ENCODE measurements at places on chromosomes 5 and 9.
A peak's percentile ranks its signal among the peaks of the same experiment; 100 is the strongest.

DNA sequence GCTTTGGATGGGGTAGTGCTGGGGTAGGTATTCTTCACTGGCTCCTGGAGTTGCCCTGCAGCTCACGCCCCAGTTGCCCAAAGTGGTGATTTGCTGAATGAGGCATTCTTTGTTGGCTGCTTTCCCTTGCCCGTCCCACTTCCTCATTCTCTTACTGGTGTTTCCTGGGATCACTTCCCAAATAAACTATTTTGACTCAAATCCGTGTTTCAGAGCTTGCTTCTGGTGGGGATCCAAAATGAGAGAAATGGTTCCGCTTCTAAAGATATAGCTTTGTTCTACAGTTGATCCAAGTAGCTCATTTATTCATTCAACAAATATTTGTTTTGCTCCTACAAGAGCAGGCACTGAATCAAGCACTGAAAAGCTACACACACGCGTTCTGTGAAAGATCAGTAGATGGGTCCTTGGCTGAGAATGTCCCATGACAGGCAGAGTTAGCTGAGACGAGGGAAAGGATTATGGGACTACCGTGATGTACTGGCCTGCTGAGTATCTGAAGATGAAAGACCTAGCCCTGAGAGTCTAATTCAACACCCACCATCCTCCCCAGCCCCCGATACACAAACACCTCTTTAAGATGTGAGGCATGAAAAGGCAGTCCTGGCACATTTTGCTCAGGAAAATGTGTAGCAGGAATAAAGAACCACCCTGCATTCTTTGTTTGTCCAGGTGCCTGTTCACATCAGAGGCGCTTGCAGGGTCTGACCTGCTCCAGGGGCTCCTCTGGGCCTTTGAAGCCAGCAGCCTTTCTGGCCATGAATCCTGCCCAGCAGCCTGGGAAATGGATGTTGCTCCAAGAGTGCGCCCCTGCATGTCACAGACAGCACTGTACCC is 143.1 kb upstream of the RANBP3L start:
- DNase-seq, result no peak

DNA sequence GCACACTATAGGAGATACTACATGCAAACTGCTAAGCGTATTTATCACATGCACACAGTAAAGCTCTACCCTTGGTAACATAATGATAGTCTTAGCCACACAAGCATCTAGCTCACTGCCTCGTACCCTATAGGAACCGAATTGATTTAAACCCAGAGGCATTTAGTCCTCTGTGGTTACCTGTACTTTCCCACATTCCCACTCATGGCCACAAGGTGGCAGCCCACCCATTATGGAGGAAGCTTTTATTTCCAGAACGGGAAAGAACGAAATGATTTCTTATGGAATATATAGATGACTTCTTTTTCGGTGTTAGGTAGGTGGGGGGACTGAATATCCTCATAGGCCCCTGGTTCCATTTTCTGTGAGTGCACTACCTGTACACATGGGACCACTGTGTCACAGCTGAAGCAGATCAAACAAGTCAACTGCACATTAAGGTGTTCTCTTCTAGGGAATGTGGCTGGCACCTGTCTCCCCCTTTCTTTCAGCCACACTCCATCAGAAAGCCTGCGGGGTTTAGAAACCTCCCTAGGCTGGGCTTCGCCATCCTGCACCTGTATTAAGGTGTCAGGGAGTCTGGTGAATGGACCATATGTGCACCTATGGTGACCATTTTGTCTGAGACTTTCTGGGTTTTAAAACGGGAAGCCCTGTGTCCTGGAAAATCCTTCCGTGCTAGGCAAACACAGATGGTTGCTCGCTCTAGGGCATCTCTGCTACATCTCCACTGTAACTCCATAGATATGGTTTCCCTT is 313.2 kb downstream of the SLIT3 start:
- peak; percentile 47 for DNase-seq

DNA sequence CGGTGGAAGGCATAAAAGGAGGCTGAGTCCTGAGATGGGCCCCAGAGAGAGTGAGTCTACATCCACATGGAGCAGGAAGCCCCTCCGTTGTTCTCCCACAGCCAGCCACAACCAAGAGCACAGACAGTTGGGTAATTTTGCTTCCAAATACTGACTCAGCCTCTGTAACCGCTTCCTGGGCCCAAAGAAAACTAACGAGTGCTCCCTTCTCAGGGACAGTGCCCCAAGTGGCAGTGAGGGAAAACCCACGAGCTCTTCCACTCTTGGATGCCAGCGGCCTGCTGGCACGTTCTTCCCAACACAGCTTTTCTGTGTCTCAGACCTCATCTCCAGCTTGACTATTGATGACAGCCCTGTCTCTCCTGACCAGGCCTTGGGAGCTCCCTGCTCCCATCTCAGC is 207.6 kb downstream of the FSTL4 start:
- DNase-seq, result no peak

DNA sequence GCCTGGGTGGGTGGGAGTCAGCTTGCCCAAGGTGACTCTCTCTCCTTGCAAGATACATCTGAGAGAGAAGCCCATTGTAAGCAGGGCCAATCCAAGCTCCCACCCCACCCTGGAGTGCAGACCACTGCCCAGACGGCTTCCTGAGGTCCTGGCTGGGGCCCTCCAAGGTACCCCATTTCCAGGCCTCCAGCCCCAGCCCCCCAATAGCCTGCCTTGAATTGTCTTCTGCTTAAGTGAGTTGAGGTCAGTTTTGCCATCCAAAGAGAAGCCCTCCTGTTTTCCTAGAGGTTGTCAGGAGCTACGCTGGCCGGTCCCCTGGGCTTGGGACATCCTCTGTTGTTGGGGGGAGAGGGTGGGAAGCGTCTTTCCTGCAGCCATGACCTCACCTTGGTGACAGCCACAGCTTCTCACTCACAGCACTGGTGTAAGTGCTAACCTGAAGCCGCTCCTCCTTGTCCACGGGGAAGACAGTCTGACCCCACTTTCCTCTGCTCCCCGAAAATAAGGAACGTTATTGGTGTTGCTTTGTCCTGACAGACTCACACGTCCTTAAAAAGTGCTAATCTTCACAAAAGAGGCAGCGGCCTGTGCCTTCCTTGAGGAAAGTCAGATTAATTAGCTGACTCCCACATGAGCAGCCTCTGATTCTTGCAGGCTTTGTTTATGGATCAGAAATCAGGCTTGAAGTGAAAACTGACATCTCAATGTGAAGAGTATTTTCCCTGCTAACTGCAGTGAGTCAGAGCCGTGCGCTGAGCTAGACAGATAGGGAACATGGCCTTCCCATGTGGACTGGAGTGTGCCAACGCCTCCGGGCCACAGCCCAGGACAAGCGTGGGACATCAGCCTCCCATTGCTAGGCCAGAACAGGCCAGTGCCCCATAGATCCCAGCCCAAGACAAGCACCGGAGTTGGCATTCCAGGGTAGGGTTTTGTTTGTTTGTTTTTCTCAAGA is 52.3 kb downstream of the ADAMTS2 start:
- no peak for DNase-seq

DNA sequence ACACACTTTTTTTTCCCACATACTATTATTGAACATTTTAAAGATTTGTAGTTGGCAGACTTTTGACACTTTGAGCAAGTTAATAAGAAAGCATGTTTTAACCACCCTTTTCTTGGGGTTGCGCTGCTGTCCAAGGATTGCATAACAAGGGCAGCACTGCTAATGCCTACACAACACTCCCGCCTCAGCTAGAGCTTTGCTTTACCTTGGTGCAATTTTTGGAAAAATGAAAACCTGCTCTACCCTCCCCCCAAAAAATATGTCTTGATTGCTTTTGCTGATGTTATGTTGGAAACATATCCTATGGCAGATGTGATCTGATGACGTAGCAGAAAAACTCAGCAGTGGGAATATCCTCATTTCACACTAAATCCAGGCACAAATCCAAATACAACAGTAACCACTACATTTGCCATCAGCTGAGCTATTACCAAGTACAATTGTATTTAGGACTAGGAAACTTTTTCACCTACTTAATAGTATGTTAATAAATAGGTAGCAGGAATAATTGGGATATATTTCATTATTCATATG is 51.5 kb downstream of the UBE2R2 start:
- DNase-seq, result no peak

DNA sequence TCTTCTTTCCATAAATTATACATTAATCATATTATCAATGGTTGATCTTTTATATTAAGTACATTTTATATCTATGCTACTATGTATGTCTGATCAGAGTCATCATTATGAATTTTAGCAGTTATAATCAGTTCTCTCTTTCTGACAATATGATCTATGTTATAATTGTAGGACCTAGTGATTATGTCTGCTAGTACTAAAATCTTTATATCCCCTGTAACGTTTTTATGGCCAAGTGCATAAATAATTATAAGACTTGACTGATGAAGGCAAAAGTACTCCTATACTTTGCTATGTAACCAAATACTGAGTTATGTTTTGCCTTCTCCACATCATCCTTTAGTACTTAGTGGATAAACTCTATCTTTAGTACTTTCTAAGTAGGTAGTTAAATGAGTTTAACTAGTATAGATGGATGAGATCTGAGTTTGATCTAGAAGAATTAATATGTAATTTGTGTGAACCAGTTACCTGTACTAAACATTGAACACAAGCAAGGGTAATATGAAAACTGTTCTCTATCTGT is 75.4 kb downstream of the SLF1 start:
- no peak for DNase-seq

GRCh38 chr5:79568632-79569190 is 43.5 kb upstream of the TENT2 start:
- no peak for DNase-seq

- no peak for DNase-seq
Measured at GRCh38 chr9:109417054-109417453, 81.1 kb downstream of the PTPN3 start.

GRCh38 chr5:145680169-145680568 is 155.0 kb downstream of the PRELID2 start:
- DNase-seq, result no peak

- DNase-seq, result no peak
Measured at GRCh38 chr9:116767219-116767618, 80.1 kb downstream of the TRIM32 start.

- DNase-seq, result no peak
Measured at GRCh38 chr5:59099270-59099994, 516.6 kb downstream of the RAB3C start.

DNA sequence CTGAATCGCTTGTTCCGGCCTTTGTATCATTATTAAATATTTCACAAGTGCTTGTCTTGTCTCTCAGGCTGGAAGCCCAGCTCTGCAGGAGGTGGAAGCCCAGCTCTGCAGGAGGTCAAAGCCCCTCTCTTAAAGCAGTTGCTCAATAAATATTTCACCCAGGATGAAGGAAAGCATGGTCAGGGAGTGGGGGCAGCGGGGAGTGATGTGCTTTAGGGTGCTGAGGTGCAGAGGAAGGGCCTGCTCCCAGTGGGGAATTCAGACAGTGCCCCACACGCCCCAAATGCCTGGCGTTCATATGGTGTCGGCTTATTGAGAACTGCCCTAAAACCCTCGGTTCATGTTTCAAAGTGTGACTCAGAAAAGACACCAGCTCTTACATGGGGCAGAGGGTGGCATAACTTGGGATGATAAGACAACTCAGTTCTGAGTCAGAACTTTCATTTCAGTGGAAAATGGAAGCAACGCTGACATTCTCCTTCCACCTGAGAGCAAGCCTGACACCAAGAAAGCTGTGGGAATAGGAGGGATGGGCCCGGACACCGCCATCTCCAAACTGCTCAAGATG is 114.3 kb upstream of the DAP start:
- DNase-seq, result no peak

DNA sequence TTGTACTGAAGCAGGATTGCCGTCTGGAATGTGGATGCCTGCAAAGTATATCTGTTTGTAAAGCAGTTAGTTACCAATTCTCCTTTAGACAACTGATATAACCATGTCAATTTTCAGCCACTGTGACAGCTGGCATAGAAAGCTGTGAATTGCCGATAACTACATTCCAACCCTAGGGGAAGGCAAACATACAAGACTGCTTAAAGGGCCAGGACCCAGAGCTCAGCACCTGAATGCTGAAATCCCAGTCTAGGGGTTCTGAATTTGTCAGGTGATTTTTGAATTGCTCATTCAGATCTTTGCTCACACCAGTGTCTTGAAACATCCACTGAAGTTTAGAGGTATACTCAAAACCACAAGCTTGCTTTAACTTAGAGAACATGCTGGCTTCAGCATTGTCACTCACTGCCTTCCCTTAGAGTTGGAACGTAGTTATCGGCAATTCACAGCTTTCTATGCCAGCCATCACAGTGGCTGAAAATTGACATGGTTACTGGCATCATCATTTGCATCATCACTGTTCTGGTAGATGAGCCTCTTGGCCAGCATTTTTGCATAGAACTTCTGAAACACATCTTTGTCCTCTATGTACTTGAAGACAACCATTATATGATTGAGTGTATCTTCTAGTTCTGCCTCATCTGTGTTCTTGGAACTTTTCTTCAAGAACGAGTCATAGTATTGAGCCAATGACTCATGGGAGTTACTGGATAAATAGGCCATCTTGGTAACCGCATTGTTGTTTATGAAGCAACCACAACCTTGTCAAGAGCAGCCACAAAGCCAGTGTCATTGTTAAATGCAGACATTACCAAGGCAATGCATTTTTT is 82.1 kb downstream of the CCDC192 start:
- DNase-seq, result no peak

DNA sequence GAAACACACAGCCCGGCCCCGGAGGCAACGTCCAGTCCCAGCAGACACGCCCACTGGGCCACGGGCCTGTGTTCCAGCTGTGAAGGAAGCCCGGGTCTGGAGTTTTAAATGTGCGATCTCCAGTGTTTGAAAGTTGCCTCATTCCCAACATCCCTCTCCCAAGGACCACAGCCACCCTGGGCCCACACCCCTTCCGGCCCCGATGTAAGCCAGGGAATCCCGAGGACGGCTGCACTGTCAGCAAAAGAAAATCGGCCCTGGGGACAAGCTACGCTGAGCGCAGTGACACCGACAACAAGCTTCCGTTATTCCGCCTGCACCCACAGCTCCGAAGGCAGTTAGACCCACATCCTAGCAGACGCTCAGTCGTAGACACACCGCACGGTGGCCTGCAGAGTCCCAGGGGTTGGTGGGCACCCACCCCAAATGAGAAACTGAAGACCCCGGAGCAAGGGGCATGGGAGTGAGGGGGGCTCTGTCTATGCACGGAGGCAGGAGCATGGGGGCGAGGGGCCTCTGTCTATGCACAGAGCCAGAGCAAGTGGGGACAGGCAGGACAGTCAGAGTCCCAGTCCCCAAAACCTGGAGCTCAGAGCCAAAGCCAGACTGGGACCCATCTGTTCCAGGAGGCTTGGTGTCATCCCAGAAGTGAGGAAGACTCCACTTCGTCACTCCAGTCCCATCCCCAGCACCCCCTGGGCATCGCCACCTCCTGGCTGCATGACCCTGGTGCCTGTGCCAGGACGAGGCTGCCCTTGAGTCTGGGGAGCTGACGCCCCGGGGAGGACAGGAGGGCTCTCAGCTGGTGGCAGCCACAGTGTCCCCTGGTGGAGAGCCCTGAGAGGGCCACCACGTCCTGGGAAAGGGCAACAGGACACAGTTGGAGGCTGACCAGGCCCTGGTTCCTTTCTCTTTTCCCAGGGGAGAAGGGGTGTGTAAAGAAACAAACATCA is 23.4 kb downstream of the GLT6D1 start:
- DNase-seq, result no peak

DNA sequence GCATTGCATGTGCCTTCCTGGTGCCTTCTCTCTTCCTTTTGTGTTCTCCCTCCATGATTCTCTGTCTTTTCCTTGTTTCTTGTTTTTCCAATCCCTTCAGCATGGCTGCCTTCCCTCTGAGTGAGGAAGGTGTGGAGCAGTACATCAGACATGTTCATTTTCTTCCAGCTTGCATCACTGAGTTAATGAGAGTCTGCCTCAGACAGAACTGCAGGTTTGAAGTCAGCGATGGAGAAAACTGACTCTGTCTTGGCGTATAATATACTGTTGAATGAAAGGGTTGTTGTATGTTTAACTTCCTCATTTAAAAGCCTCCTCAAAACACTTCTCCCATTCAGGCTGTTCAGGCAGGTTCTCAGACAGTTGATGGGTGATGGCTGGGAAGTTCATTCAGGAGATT is 129.3 kb downstream of the KDM4C start:
- no peak for DNase-seq

All from stimulated activated CD4-positive, alpha-beta T cell treated with anti-CD3 and anti-CD28 coated beads, Interleukin-1b, Interleukin-23, amount 100 ng/mL, for 4 hours (primary cell).